Skin of body (tissue), 3 donors: ENCODE measurements at places on chromosomes 1 and 21. TPM values are rescaled to one million over a fixed set of nuclear protein-coding genes. Genes with fewer than 3 reads are reported as not detected.
A peak's percentile ranks its signal among the peaks of the same experiment; 100 is the strongest.

CCDC185 gene
- total RNA-seq = not detected

KCND3 gene
- total RNA-seq = 0.99 TPM

MROH9 gene
- 0.10 TPM for total RNA-seq

ADGRB2 gene
- total RNA-seq = 9.4 TPM

ZNF695 gene
- 1.7 TPM for total RNA-seq

RHOU gene
- 14.4 TPM for total RNA-seq

TMPRSS3 gene
- 0.30 TPM for total RNA-seq

DNASE2B gene
- total RNA-seq = not detected

TCEA3 gene
- 66.2 TPM for total RNA-seq

KRTAP22-2 gene
- total RNA-seq = not detected

DNA sequence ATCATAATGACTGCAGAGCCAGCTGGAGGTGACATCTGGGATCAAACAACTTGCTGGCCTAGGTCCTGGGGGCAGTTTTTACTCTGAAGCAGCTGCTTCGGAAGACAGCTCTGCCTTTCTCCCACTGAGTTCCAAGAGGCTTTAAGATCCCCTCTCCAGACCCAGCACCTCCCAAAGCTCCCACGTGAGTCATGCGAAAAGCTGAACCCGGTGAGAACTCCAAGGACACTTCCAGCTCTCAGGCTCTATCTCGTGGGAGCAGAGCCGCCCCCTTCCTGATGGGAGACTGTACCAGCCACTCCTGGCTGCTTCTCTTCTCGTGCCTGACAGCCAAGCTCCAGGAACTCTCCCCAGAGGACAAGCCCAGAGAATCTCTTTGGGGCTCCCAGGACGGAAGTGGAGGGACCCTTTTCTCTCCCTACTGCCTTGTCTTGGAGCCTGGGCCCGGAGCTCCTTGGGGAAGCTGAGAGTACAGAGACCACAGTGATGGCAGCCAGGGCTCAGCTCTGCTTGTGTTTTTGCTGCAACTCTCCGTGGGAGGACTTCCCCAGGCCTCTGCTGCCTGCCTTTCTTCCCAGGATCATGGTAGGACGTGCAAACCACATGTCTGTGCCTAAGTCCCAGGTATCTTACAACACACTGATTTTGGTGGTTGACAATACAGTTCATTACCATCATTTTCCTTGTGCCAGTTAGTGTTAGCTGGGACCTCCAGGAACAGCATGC, 40.6 kb downstream of the STUM start:
- no peak for DNase-seq

DNA sequence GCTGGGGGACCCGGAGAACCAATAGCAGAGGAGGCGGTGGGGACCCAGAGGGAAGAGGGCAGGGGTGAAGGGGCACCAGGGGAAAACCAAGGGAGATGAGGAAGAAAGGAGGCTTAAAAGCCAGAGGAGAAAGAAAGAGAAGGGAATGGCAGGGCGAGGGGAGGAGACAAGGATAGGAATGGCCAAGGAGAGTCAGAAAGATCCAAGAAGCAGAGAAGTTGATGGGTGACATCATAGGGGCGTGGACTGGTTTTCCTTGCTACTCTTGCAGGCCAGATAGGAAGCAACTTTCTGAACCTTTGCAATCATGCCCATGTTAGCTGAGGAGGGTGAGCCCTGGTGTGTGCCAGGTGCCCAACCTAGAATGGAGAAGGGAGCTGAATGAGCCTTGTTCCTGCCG, 5.4 kb downstream of the NPR1 start:
- DNase-seq = no peak

- DNase-seq = peak; percentile 30
Observed at GRCh38 chr1:220451532-220451931, 76.4 kb upstream of the MARK1 start.

GRCh38 chr1:40736085-40736531, 44.6 kb downstream of the NFYC start:
- peak; percentile 32 for DNase-seq

DNA sequence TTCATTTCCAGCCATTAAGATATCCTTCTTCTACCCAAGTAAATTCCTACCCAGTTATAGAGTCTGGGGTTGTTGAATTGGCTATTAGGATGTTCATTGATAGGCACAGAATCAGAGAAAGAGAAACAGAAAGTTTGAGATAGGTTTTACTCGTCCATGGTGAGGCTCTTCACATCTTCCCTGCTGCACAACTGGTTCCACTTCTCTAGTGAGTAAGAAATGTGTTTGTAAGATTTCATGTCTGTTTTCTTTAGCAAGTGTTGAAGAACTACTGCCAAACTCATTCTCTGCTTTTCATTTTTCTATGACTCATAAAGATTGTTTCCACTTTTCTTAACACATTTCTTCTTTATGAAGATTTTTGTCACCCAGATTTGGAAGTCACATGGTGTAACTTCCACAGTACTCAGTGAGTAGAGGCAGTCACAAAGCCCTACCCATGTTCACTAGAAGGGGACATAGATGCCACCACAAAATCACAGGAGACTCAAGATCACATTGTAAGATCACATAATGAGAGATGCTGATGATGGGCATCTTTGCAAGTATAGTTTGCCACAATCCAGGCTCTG, 152.3 kb downstream of the SNX7 start:
- DNase-seq = peak; percentile 73

- no peak for DNase-seq
Observed at GRCh38 chr1:62884156-62884740, 100.3 kb downstream of the ATG4C start.

GRCh38 chr21:28063241-28064216, 929.1 kb downstream of the LTN1 start:
- DNase-seq = no peak

DNA sequence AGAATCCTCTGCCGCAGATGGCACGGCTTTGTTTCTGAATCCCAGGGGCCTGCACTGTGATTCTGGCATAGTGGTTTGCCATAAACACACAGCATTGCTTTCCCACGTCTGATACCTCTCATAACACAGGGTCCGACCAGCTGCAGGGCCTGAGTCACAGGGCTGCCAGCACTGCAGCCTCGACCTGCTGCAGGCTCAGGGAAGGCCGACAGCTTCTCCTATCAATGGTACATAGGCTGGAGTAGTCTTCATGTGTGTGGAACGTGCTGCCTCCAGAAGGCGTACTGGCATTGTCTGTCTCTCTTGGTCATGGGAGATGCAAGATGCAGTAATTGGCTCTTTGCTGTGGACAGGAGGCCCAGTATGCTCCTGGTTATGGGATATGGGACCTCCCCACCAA, 53.5 kb upstream of the PDE9A start:
- no peak for DNase-seq

GRCh38 chr1:16042096-16042495, 1.5 kb upstream of the CLCNKB start:
- no peak for DNase-seq
